ENCODE measurements at places on chromosomes 5 and 9.

- DNase-seq, result peak; percentile 24
Observed at GRCh38 chr9:75866273-75866871, 24.1 kb upstream of the PCSK5 start.

- DNase-seq, result no peak
Observed at GRCh38 chr9:76580820-76581219, 121.8 kb downstream of the GCNT1 start.

GRCh38 chr9:83622433-83622938 lies 457 bp upstream of the IDNK start:
- no peak for DNase-seq

GRCh38 chr5:157857816-157858526 lies 974 bp downstream of the CLINT1 start:
- DNase-seq, result no peak

DNA sequence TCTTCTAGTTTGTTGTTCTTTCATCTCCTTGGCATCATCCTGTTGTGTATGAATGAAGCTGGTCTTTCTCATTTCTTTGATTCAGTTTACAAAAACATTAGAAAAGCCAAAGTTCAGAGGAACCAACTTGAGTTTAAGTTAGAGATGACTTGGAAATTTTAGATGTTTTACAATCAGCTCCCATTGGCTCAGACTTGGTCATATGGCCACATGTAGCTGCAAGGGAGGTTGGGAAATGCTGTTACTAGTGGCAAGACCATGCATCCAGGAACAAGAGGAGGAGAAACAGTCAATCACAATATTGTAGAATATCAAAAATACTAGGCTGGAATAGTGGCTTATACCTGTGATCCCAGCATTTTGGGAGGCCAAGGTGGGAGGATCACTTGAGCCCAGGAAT lies 19.5 kb downstream of the CARD6 start:
- no peak for DNase-seq

DNA sequence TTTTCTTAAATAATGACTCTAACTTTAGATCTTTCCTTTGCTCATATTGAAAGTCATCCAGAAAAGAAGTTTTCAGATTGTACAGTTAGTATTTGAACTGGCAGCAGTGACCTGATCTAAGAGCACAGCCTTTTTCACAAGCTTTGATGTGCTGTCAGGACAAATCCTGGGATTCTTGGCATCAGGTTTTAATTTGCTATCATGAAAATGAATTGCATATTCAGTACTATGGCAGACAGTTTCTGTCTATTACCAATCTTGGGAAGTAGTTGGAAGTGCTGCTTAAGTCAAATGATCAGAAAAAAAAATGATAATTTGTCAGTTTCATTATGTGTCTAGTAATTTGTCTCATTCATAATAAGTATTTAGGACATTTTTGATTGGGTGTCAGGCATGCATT lies 925.6 kb upstream of the ARRDC3 start:
- no peak for DNase-seq

GRCh38 chr9:115132648-115133047 lies 14.7 kb upstream of the TNC start:
- DNase-seq, result no peak

GRCh38 chr9:29311221-29311620 lies 1737.9 kb upstream of the C9orf72 start:
- DNase-seq, result no peak

GRCh38 chr5:180642181-180642775 lies 7.1 kb downstream of the FLT4 start:
- DNase-seq, result no peak

GRCh38 chr5:50749181-50749580 lies 82.7 kb downstream of the PARP8 start:
- no peak for DNase-seq

DNA sequence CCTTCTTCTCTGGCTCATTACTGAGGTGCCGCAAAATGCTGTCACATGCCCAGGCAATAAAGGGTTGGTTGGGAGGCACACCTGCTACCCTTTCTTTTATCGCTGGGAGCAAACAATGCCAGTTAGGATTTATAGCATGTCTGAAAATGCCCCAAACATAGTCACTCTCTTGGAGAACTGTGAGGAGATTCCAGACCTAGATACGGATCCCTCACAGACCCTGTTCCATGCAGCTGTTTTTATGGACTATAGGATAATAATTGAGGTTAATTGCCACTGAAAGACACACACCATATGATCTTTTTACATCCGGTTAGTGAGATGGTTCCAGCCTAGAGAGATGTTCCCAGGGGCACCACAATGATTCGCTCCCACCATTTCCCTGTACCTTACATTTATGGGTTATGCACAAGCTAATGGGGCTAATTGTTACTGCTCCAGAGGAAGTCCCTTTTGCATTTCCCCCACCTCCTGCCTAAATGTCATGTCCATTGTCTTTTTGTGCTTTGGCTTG lies 318.1 kb downstream of the PIK3R1 start:
- peak; percentile 83 for DNase-seq

GRCh38 chr5:67003935-67004729 lies 192.5 kb downstream of the CD180 start:
- peak; percentile 79 for DNase-seq

- no peak for DNase-seq
Observed at GRCh38 chr5:171797543-171797942, 11.9 kb downstream of the SMIM23 start.

DNA sequence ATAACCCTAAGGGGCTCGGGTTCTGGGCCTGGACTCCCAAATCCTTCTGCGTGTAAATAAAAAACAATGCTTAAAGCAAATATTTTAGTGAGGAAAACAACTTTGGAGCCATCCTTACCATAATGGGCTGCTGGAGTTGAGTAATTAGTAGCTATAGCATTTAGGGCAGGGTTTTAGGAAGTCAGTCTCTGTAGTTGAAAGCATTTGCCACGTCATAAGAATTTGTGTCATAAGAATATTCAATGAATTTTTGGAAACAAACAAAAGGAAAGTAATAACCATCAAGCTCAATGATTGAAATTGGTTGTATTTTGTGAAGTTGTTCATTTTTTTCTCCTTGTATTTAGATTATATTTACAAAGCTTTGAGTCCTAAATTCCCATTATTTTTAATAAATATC lies 114.8 kb upstream of the ELL2 start:
- DNase-seq, result no peak

- DNase-seq, result no peak
Observed at GRCh38 chr5:59360130-59360555, 533.4 kb downstream of the PDE4D start.

DNA sequence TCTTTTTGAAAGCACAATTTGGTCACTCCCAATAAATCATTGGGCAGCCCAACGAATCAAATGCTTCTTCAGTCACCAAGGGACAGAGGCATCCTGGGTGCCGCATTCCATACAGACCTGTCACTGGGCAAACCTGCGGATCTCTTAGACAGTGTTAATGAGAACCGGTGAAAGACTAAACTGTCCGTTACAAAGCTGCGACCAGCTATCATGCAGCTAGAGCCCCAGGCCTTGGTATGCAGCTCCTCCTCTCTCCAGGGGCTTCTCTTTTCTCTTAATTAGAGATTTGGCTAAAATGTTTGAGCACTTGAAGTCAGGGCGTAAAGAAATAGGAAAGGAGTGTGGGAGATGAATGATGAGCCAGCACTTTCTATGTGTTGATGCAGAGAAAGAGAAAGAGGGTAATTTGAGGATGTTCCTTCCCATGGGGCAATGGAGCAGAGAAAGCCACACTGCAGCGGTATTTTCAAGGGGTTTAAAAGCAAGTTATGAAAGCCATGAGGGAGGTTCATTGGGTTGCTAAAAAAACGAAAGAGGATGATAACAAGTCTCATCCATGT lies 175.3 kb downstream of the RFK start:
- no peak for DNase-seq

DNA sequence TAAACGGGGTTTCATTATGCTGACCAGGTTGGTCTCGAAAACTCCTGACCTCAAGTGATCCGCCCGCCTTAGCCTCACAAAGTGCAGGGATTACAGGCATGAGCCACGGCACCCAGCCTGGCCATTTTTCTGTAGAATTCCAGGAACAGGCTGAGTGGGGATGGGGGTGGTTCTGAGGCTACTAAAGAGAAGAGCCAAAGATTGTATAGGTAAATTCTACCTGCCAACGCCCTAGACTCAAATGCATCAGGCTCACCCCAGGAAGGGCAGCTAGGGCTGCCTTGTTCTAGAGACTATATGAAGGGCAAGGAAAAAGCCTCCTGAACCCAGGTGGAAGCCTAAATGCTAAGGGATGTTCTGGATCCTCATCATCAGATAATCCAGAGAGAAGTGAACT lies 1.6 kb upstream of the C5orf52 start:
- DNase-seq, result no peak

Measured in NCI-H774 (cell line).